ENCODE measurements at places on chromosomes 5 and 9. TPM values are rescaled to one million over a fixed set of nuclear protein-coding genes. Genes with fewer than 3 reads are reported as not detected.
A peak's percentile ranks its signal among the peaks of the same experiment; 100 is the strongest.

GRCh38 chr9:134215699-134216448, 51.5 kb upstream of the RNU6ATAC start:
- peaks cover 14% of the 10 kb centered on the region for H3K4me1 ChIP-seq
- no peaks in the 10 kb centered on the region for H3K36me3 ChIP-seq
- peak overlapping the region; percentile 38 for H3K27ac ChIP-seq
- H3K4me3 ChIP-seq, result no peak overlapping the region
- H3K27me3 ChIP-seq, result no peaks in the 10 kb centered on the region
- no peak for DNase-seq

Gene CARTPT
- total RNA-seq, result not detected

Gene CFAP157
- not detected for total RNA-seq

DNA sequence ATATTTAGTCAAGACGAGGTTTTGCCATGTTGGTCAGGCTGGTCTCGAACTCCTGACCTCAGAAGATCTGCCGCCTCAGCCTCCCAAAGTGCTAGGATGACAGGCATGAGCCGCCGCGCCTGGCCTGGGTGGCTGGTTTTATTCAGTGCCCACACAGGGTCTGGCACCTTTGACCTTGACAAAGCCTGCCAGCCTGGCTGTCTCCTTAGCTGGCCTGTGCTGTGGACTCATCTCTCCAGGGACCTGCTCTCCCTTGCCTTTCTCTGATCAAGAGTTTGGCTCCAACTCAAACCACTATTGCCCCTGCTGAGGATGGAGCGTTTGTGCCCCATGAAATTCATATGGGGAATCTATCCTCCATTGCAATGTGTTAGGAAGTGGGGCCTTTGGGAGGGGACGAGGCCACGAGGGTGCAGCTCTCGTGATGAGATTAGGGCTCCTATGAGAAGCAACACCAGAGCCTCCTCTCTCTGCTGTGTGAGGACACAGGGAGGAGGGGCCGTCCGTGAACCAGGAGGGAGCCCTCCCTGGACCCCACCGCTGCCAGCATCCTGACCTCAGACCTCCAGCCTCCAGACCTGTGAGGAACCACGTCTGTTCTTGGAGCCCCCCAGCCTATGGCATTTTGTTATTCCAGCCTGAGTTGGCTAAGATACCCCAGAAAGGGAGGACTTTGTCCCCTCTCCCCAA, 45.0 kb downstream of the MRPL36 start:
- H3K4me1 ChIP-seq, result no peaks in the 10 kb centered on the region
- H3K36me3 ChIP-seq, result no peaks in the 10 kb centered on the region
- no peaks in the 10 kb centered on the region for H3K27me3 ChIP-seq
- no peak overlapping the region for H3K4me3 ChIP-seq

Gene PCA3
- total RNA-seq, result not detected

DNA sequence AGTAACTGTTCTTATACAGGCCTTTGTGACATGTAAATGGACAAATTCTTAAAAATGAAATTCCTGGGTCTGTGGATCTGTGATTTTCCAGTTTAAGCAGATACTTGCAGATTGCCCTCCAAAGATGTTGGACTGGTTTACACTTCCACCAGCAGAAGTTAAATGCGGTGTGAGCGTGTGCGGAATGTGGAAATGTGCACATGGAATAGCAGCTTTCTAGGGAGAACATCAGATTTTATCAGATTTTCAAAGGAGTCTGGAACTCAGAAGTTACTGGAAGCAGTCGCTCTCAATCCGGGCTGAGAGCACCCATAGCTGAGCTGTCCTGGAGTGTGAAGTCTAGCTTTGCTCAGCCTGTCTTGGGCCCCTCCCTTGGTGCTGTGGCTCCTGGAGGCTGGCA, 97.4 kb downstream of the PPARGC1B start:
- no peaks in the 10 kb centered on the region for H3K27me3 ChIP-seq
- H3K4me1 ChIP-seq, result no peaks in the 10 kb centered on the region
- H3K36me3 ChIP-seq, result no peaks in the 10 kb centered on the region
- H3K4me3 ChIP-seq, result no peak overlapping the region

Gene PNPLA7
- 2.9 TPM for total RNA-seq

- no peak overlapping the region for H3K4me3 ChIP-seq
- no peak overlapping the region for H3K27ac ChIP-seq
- no peaks in the 10 kb centered on the region for H3K4me1 ChIP-seq
- no peaks in the 10 kb centered on the region for H3K27me3 ChIP-seq
- H3K36me3 ChIP-seq, result no peaks in the 10 kb centered on the region
These were observed 102.3 kb downstream of the MARCHF3 start for GRCh38 chr5:126928041-126928440.

Gene ISOC1
- 6.5 TPM for total RNA-seq

- H3K27me3 ChIP-seq, result no peaks in the 10 kb centered on the region
- no peaks in the 10 kb centered on the region for H3K36me3 ChIP-seq
- peaks cover 41% of the 10 kb centered on the region for H3K4me1 ChIP-seq
- DNase-seq, result peak; percentile 95
These were observed 51.7 kb downstream of the ZNF474 start for GRCh38 chr5:122180863-122181548.

DNA sequence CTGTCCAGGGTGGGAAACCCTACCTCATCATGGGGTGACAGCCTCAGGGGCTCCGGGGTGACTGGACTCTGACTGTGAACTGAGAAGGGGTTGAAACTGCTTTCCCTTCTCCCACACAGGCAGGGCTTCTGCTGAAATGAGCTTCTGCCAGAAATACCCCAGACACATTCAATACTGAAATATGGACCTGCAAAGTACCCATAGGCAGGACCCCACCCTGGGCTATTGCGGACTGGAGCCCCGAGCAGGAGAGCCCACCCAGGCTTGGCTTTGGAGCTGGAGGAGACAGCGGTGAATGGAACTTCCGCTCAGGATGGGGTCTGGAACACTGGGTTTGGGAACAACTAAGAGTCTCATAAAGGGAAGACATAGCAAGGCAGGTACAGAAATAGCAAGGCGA, 37.5 kb downstream of the IRX2 start:
- H3K4me1 ChIP-seq, result no peaks in the 10 kb centered on the region
- no peak for DNase-seq
- H3K4me3 ChIP-seq, result no peak overlapping the region
- no peaks in the 10 kb centered on the region for H3K36me3 ChIP-seq
- no peak overlapping the region for H3K27ac ChIP-seq

Gene ANKDD1B
- total RNA-seq, result 0.41 TPM

GRCh38 chr5:2133080-2133479, 250.4 kb upstream of the IRX4 start:
- DNase-seq, result no peak
- no peaks in the 10 kb centered on the region for H3K36me3 ChIP-seq
- H3K4me3 ChIP-seq, result no peak overlapping the region
- H3K4me1 ChIP-seq, result no peaks in the 10 kb centered on the region
- no peak overlapping the region for H3K27ac ChIP-seq
- no peaks in the 10 kb centered on the region for H3K27me3 ChIP-seq

Gene CCNJL
- 12.5 TPM for total RNA-seq

DNA sequence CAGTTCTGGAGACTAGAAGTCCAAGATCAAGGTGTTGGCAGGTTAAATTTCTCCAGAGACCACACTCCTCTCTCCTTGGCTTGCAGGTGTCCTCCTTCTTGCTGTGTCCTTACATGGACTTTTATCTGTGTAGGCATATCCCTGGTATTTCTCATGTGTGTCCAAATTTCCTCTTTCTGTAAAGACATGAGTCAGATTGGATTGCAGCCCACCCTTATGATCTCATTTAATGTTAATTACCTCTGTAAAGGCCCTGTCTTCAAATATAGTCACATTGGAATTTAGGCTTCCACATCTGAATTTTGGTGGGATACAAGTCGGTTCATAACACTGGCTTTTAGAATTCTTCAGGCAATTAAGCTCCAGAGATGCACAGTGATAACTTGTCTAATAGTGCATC, 322.2 kb upstream of the GRIA1 start:
- H3K27me3 ChIP-seq, result no peaks in the 10 kb centered on the region
- no peaks in the 10 kb centered on the region for H3K36me3 ChIP-seq
- no peak overlapping the region for H3K27ac ChIP-seq
- DNase-seq, result peak; percentile 37

Gene ENTR1
- total RNA-seq, result 71.7 TPM

GRCh38 chr5:166365164-166365563, 1926.3 kb upstream of the WWC1 start:
- H3K27me3 ChIP-seq, result no peaks in the 10 kb centered on the region
- H3K27ac ChIP-seq, result no peak overlapping the region
- H3K4me3 ChIP-seq, result no peak overlapping the region
- DNase-seq, result no peak
- no peaks in the 10 kb centered on the region for H3K4me1 ChIP-seq

- no peak for DNase-seq
- peaks cover 5% of the 10 kb centered on the region for H3K4me1 ChIP-seq
- no peak overlapping the region for H3K4me3 ChIP-seq
These were observed 156.7 kb downstream of the SYK start for GRCh38 chr9:90958328-90958727.

DNA sequence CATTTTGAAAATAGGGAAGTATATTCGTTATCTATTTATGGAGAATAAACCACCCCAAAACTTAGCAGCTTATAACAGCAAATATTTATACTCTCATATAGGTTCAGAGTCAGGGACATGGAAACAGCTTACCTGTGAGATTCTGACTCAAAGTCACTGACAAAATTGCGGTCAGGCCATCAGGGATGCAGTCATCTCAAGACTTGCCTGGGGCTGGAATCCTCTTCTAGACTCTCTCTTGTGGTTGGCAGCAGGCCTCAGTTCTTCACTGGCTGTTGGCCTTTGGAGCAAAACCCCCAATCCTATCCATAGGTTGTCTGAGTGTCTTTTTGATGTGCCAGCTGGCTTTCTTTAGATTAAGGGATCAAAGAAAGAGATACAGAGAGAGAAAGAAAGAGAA, 275.6 kb downstream of the SEC61B start:
- no peaks in the 10 kb centered on the region for H3K36me3 ChIP-seq
- no peak for DNase-seq
- no peak overlapping the region for H3K27ac ChIP-seq
- H3K27me3 ChIP-seq, result no peaks in the 10 kb centered on the region

DNA sequence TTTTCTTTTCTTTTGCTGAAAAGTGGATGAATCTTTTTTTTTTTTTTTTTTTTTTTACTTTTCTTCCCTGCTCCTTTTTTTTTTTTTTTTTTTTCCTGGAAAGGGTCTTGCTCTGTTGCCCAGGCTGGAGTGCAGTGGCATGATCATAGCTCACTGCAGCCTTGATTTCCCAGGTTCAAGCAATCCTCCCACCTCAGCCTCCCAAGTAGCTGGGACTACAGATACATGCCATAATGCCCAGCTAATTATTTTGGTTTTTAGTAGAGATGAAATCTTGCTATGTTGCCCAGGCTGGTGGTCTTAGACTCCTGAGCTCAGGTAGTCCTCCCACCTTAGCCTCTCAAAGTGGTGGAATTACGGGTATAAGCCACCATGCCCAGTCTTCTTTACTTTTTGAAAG, 20.9 kb downstream of the HSD17B4 start:
- no peak overlapping the region for H3K27ac ChIP-seq
- no peaks in the 10 kb centered on the region for H3K27me3 ChIP-seq
- no peak for DNase-seq
- peaks cover 5% of the 10 kb centered on the region for H3K36me3 ChIP-seq
- H3K4me3 ChIP-seq, result no peak overlapping the region

Gene GGTA1
- total RNA-seq, result 0.18 TPM

DNA sequence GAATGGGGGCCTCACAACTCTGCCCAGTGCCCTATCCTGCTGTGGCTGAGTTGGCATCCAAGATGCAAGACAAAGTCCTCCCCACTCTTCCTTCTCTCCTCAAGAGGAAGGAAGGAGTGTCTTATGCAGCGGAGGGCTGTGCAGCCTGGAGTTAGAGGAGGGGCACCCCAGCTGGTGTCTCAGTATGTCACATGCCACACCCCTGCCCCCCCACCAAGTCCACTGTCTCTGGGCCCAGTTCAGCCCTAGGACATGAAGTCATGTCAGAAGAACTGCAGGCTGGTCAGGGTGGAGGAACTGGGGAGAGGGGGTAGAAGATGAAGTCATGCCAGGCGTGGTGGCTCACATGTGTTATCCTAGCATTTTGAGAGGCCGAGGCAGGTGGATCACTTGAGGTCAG, 28.0 kb upstream of the SLC28A3 start:
- no peak overlapping the region for H3K4me3 ChIP-seq
- no peak for DNase-seq
- H3K4me1 ChIP-seq, result no peaks in the 10 kb centered on the region
- H3K27me3 ChIP-seq, result no peaks in the 10 kb centered on the region

DNA sequence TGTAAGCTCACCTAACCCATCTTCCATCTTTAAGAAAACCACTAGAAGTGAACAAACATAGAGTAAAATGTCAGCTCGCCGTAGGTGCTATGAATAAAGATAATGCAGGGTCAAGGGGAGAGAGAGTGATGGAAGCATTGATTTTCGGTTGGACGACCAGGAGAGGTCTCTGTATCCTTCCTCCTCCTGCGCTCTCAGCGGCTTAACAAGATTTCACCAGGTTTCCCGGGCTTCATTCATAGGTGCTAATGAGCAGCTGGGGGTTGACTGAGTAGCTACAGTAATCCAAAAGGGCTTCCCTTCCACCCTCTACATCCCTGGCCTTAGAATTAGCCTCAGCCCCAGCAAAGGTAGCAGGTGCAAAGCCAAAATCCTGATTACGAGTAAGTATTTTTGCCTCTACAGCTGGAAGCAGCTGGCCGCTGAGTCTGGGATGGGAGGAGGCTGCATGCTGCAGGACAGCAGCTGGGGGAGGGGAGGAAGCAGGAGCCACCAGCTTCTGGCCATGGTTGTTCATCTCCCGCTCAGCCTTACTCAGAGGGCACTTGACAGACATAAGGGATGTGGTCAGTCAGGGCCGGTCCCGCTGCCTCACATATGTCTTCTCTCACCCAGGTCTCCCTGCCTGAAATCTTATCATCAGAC, 112.0 kb upstream of the IL12B start:
- H3K4me3 ChIP-seq, result no peak overlapping the region
- no peaks in the 10 kb centered on the region for H3K27me3 ChIP-seq
- H3K36me3 ChIP-seq, result no peaks in the 10 kb centered on the region
- no peaks in the 10 kb centered on the region for H3K4me1 ChIP-seq
- no peak overlapping the region for H3K27ac ChIP-seq
- no peak for DNase-seq

- H3K4me1 ChIP-seq, result no peaks in the 10 kb centered on the region
- H3K36me3 ChIP-seq, result no peaks in the 10 kb centered on the region
- no peak overlapping the region for H3K27ac ChIP-seq
- DNase-seq, result no peak
- H3K4me3 ChIP-seq, result no peak overlapping the region
These were observed 369.9 kb upstream of the PTGER4 start for GRCh38 chr5:40309851-40310250.

Gene VDAC1
- 364 TPM for total RNA-seq
